Ureter (tissue), 1 donor: ENCODE measurements at places on chromosomes 12 and 14. TPM values are rescaled to one million over a fixed set of nuclear protein-coding genes. Genes with fewer than 3 reads are reported as not detected.

DNA sequence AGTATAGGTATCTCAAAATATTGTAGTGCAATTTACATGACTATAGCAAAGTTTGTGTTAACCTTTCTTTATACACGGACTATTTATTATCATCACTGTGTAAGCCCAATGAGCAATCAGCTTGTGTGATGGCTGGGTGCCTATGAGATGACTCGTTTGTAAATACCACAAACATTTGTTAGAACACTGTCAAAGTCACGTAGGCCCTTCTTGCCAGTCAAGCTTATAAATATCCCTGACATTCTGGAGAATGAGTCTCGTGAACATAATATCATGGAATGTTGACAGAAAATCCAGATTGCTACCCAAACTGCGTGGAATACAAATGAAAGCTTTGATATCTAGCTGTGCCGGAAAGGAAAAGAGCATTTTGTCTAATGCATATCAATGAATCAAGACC lies 648.3 kb upstream of the MDGA2 start:
- no peak for DNase-seq

DNA sequence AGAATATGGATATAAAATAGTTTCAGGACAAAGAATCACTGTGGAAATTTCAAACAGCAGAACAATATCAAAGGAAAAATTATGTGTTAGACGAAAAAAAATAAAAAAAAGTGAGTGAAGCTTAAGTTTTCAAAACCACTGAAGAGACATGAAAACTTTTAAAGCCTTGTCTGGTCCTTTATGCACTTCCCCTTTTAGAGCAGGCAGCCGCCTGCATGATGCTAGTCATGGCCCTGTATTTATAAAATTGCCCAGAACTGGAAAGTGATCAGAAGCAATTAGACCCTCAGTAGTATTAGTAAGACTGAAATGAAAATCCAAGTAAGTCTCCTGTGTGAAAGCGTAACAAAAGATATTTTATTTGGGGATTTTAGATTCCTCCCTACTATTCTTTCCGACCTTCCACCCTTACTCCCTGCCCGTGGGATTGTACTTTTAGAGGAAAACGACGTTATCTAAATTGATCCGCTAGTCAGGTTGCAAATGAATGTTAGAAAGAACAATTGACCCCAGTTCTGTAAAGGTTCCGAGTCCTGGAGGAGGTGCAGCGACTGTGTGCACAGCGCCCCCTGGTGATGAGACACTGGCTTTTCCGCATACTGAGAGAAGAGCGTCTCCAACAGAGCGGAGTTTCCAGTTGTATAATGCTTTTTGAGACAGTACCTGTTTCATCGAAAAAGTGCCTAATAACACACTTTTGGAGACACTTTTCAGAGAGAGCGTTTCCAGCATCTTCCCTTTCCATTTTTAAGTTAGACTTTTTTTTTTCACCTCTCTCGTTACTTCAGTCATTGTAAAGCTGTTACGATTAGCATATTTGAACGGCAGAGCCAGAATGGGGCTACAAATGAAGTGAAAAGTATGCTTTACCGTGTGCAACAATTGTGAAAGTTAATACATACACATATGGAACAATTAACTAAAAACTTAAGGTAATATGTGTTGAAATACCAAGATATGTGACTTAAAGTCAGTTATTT lies 12.4 kb downstream of the MGST1 start:
- DNase-seq = no peak

DNA sequence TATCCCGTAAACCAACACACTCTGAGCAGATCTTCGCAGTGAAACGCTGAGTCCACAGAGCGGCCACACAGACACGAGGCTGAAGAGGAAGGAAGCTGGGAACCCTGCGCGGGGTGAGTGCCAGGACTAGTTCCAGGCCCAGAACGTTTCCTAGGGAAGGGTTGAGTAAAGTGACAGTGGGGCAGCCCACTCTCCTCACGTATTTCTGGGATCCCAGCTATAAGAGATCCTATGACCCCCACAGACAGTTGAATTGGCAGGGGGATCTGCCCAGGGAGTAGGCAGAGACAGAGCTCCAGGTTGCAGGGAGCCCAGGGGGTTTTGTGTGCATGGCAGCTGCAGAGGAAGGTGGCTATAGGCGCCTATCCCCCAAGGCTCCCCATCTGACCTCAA lies 51.1 kb downstream of the GTF2A1 start:
- DNase-seq = peak; percentile 68

- no peak for DNase-seq
Measured at GRCh38 chr12:79637093-79637492, 53.7 kb downstream of the PAWR start.

GRCh38 chr12:67760586-67761275 lies 112.2 kb downstream of the DYRK2 start:
- DNase-seq = no peak

GRCh38 chr12:22014041-22014782 lies 31.8 kb upstream of the CMAS start:
- no peak for DNase-seq

- no peak for DNase-seq
Measured at GRCh38 chr12:51822956-51823355, 25.6 kb downstream of the FIGNL2 start.

Gene RNASE11
- not detected for total RNA-seq
